ENCODE measurements at places on chromosomes 16 and 17.

DNA sequence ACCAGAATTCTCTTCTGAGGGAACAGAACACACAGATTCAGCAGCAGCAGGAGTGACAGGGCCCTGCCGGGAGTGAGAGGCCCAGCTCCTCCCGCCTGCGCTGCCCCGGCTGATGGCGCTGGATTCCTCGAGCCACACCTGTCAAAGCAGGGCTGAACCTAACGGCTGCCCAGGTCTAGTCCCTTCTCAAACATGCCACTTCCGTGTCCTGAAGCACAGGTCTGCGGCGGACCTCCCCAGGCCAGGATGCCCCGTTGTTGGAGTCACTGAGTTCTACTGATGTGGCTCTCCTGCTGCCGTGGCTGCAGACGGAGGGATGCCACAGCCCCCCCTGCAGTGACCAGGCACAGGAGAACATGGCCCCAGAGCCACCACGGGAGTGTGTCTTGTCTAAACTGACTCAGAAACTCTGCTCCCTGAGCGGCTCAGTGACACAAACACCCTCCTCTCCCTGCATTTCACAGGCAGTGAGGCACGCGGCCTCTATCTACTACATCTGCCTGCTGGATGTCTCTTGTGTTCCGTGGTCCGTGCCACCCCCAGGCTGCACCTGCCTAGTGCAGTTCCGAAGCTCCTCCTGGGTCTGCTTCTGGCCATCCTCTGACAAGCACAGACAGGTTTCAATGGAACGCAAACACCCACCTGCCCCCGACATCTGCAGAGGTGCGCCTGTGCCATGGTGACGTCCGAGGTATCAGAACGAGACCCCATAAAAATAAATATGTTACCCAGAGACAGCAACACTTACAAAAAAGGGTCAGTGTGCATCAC lies 44.7 kb upstream of the DNAH17 start:
- no peak for DNase-seq

DNA sequence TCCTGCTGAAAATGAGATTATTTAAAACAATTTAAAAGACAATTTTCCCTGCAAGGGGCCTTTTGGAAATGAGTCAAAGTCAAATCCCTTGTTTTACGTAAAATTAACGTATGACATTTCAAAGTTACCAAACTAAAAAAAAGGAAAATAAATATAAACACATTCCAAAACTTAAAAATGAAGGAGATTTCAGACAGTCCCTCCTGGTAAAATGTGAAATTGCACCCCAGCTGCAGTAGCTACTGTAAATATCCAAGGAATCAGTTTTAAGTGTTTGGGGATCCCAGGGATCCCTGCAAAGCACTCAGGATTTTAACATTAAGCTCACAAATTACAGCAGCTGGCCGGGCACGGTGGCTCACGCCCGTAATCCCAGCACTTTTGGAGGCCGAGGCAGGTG lies 63.3 kb downstream of the NXN start:
- DNase-seq: no peak

- DNase-seq: no peak
Observed at GRCh38 chr16:55469821-55470532, 9.0 kb upstream of the MMP2 start.

GRCh38 chr16:67188798-67189197 lies 1.1 kb downstream of the EXOC3L1 start:
- DNase-seq: no peak

GRCh38 chr16:73879621-73880020 lies 417.0 kb upstream of the PSMD7 start:
- no peak for DNase-seq

GRCh38 chr16:87581857-87582215 lies 20.5 kb upstream of the JPH3 start:
- DNase-seq: no peak

DNA sequence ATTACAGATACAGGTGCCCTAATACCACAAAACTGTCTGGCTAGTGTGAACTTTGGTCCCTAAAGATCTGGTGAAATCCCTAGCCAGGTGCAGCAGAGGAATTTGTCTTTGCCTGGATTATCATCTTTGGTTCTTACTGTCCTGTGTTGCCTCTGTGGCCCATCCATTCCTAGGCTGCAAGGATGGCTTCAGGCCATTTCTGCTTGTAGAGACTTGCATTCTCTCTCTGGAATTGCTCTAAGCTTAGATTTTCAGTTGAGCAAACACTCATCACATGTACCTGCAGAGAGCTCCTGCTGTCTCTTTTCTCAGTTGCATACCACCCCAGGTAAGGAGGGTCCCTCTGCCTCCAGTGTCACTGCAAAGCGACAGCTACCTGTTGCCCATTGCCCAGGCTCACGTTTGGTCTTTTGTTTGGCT lies 114.9 kb downstream of the PRKCA start:
- DNase-seq: no peak

- DNase-seq: no peak
Observed at GRCh38 chr16:14301169-14302030, 230.3 kb downstream of the MRTFB start.

- no peak for DNase-seq
Observed at GRCh38 chr17:39782980-39783379, 45.2 kb downstream of the GRB7 start.

DNA sequence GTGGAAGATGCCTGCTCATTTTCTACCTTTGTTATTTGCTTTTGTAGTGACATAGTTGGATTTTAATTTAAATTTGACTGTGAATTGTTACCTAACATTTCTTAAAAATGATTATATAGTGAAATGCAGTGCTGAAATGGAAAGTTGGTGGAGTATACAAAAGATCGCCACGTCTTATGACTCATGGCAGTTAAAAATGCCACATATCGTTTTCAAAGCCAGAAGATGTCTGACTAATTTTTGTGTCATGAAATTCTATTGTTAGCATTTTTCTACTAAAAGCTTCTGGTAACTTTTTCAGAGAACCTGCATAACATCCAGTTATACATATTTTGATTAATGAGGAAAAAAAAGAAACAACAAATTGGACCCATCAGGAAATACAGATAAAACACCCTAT lies 20.6 kb downstream of the MAP2K4 start:
- no peak for DNase-seq

- DNase-seq: no peak
Observed at GRCh38 chr16:56422896-56423441, 2.4 kb downstream of the AMFR start.

DNA sequence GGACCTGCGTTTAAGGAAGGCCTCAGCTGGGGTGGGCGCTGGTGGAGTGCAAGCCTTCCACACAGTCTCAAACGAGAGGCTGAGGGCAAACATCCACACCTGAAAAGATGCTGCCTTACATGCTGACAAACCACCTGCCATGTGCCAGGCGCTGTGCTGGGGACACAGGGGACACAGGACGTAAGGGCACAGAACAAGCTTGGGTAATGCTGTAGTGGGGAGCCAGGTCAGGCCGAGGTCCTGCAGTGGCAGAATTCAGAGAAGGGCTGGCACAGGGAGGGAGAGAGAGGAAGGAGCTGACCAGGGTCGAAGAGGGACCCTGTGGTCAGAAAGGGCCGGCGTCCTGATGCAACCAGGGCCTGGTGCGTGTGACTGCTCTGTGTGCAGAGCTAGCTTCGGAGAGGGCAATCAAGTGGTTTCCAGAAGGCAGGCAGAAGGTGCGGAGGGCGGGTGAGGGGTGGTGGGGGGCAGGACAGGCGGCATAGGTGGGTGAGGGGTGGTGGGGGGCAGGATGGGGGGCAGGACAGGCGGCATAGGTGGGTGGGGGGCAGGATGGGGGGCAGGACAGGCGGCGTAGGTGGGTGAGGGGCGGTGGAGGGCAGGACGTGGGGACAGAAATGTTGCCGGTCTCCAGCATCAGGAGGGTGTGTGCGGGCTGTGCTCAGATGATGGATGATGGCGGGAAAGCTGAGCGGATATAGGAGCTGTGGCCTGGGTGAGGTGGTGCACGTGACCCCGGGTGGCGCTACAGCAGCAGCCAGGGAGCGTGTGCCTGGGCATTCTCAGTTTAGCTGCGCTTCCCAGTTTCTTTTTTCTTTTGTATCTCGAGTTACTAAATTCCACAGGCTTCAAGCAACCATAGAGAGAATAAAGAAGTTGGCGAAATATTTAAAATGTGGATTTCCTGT lies 18.8 kb downstream of the TELO2 start:
- DNase-seq: no peak
